ENCODE measurements at places on chromosomes 7 and 10.

GRCh38 chr7:137987018-137987349 is 14.9 kb downstream of the CREB3L2 start:
- DNase-seq, result no peak

GRCh38 chr7:71601851-71602250 is 469.9 kb downstream of the GALNT17 start:
- no peak for DNase-seq

DNA sequence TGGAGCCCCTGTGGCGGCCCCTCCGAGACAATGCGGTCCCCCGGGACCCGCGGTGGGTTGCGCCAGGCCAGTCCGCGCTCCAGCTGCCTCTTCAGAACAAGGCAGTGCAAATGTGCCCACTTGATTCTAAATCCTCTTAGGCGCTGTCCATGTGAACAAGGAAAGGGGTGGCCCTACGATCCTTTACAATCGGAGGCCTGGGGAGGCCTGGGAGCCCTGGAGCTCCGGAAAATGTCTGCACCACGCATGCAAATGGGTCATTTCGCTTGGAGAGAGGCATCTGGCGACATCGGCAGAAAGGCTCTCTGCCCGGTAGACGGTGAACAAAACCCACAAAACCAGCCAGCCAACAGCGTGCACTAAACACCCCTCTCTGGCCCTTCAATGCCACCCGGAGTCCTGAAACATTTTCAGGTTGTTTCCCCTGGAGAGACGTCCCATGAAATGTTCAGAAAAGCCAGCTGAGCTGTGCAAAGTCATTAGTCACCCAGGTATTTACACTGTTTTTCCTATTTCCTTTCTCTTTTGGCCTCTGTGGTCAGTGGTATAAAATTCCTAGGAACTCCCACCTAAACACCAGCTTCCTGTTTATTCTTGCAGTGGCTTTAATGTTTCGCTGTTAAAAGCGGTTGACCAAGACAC is 102.8 kb upstream of the ZNF438 start:
- DNase-seq, result peak; percentile 41

- DNase-seq, result peak; percentile 7
Measured at GRCh38 chr7:7911369-7912123, 57.0 kb upstream of the GLCCI1 start.

DNA sequence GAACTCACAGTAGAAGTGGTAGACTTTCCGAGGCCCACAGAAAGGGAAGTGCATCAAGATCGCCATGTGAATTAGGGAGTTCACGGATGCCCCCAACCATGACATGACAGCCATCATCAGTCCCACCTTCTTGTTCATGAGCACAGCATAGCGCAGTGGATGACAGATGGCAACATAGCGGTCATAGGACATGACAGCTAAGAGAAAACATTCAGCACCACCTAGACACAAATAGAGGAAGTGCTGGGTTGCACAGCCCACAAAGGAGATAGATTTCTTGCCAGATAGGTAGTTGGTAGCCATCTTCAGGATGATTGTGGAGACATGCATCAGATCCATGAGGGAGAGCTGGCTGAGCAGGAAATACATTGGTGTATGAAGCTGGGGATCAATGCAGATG is 342 bp downstream of the OR2AE1 start:
- DNase-seq, result no peak

GRCh38 chr10:129531969-129532660 is 65.1 kb downstream of the MGMT start:
- DNase-seq, result no peak

DNA sequence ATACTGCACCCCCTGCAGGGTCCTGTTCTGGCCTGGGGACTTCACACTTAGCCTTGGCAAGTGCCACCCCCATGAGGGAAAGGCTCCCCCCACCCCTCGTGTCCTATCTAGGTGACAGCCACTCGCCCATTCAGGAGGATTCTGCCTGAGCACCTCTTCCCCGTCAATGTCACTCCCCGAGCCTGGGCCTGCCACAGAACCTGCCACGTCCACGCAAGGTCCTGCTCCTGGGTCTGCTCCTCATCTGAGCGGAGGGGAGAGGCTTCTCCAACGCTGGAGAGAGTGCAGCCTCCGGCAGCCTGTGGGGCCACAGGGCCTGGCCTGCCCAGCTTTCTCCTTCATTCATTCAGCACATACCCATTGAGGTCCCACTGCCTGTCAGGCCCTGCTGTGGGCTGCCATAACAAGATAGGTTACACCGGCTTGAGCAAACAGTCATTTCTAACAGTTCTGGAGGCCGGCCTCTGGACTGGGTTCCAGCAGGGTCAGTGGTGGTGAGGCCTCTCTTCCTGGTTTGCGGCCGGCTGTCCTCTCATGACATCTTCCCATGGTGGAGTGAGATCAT is 92.0 kb upstream of the RET start:
- no peak for DNase-seq

- DNase-seq, result no peak
Measured at GRCh38 chr10:6148251-6148701, 54.5 kb upstream of the PFKFB3 start.

GRCh38 chr7:55518836-55519235 is 53.5 kb downstream of the VOPP1 start:
- no peak for DNase-seq

- DNase-seq, result no peak
Measured at GRCh38 chr10:28680358-28680752, 3.0 kb downstream of the BAMBI start.

GRCh38 chr10:98163941-98164340 is 29.5 kb downstream of the R3HCC1L start:
- no peak for DNase-seq

- no peak for DNase-seq
Measured at GRCh38 chr7:105779856-105780780, 96.3 kb downstream of the ATXN7L1 start.

DNA sequence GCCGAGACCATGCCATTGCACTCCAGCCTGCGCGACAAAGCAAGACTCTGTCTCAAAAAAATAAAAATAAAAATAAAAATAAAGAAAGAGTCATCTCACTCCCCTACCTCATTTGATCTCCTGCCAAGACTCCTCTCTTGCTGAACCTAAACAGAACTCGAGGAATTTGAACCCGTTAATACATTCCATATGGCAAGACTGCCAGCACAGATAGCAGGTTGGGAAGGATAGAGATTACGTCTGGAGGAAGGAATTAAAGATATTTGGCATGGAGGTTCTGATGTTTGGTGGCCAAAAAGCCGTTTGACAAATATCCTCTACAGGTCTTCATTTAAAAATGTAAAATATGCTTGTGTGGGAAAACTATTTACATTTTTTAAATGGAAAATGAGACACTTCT is 549.6 kb downstream of the HTR7 start:
- no peak for DNase-seq

- no peak for DNase-seq
Measured at GRCh38 chr7:48901966-48902365, 22.4 kb upstream of the CDC14C start.

DNA sequence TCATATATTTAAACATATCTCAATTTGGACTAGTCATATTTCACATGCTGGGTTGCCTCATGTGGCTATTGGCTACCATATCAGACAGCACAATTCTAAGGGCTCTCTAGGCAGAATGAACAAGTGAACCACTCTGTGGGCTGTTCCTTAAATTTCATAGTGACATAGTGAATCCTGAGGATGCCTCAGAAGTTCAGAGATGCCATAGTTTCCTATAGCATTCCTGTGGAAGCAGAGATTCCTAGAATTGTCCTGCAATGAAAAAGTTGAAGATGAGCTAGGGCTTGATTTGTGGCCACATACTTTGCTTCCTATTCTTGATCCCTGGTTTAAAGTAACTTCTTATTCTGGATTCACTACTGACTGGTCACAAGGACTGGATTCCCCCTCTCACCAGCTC is 35.6 kb downstream of the MKX start:
- DNase-seq, result no peak

DNA sequence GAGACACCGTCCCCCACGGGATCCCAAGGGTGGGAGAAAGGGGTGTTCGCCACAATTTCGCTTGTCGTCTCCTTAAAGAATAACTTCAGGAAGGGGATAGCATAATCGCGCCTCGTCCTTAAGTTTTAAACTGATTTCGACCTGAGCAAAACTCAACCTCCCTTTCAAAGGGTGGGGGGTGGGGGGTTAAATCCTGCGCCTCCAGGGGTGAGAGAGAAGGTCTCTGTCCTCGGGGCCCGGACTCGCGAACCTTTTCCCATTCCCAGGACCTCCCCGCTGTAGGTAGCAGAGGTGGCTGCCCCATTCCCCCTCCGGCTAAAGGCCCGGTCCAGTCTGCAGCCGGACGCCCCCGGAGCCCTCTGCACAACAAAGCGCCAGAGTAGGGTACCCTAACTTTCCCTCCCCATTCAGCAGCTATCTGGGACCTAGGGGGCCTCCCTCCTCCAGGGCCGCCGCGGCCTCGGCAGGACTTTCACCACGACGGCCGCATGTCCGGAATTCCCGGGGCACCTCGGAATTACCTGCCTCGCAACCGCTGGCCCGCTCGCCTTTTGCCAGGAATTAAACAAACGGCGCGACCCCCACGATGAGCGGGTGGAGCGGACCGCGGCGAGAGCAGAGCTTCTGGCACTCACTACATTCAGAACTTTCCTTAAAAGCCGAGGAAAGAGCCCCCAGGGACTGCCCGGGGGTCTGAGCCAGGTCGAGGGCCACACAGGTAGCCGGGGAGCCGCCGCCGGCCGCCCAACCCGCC is 1.7 kb downstream of the CDK6 start:
- DNase-seq, result no peak

GRCh38 chr10:119030421-119031250 is 1.1 kb downstream of the NANOS1 start:
- DNase-seq, result no peak

DNA sequence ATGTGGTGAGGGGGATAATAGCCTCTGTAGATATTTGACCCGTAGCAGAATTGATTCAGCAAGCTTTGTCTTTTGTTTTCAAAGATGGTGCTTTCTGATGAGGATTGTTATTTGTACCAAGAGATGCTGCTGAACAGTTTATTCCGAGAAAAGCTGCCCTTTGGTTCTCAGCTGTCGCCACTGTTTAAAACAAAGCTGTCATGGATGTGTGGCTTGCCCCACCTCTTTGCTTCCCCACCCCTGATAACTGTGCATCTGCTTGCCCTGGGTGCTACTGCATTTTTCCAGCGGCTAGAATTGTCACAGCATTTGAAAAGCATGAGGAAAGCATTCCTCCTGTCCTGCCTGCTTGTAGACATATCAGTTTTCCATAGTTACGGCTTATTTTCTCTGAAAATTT is 226.9 kb upstream of the CSTF2T start:
- DNase-seq, result no peak

GRCh38 chr7:142298009-142298408 is 40.2 kb upstream of the PRSS58 start:
- peak; percentile 11 for DNase-seq

GRCh38 chr10:114996542-114996941 is 58.5 kb downstream of the TRUB1 start:
- no peak for DNase-seq

DNA sequence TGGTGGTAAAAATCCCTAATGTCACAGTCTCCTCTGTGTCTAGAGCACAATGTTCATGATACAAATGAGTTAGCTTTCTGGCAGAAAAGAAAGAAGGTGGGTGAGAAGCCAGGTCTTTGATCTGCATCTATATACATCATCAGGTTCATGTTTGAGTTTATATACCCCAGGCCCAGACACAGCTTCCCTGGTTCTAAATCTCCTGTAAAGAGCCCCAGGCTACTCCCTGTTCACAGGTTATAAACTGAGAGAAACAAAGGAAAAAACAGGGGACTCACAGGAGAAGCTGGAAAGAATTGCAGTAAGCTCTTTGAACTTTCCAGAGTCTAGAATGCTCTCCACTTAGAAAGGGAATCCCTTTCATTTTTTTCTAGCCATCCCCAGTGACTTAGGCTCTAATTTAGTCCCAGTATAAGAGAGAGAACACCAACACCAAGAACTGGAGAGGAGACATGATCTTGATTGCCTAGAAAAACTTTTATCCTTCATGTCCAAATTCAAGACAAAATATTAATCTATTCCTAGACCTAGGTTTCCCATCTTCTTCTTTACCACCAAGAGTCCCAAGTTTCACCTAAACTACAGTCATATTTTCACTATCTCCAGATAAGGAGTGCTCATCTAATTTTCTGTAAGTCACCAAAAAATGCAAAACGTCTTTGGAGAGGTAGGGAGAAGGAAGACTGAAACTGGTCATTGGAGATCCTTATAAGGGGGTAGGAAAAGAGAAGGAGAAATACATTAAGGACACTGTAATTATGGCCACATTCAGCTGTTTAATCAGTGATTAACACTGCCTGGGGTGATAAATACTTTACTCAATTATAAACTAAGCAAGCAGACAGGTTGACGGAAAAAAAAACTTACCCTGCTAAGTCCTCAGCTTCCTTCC is 469 bp downstream of the MSS51 start:
- no peak for DNase-seq

DNA sequence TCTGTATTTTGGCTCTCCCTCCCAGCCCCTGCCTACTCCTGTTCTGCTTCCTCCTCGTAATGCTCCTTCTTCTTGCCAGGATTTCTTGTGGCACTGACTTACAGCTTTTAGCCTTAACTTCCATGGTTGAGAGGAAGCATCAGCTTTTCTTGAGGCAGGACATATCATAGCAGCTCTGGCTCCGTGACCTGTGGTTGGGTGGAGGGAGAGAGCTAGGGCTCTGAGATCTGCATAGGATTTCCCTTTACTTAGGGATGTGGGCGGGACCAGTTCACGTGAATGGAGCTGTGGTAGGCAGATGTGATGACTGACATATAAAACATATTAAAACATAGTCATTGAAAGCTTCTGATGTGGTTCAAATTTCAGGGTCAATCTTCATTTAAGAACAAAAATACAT is 10.6 kb upstream of the RAB11FIP2 start:
- no peak for DNase-seq

- DNase-seq, result no peak
Measured at GRCh38 chr10:132359305-132360040, 27.5 kb downstream of the LRRC27 start.

DNA sequence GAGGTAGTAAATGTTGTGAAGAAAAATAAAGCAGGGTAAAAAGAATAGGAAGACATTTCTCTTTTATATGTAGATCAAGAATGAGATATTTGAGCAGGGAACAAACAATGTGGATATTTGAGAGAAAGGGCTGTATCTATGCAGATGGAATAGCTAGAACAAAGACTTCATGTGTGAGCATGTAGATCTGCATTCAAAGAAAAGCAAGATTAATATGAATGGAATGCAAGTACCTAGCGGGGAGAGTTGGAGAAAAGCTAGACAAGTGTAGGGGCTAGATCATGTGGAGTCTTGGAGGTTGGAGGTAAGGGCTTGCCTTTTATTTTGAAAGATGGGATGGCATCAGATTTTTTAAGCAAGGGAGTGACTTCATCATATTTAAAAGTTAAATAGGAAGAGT is 27.1 kb downstream of the SHOC2 start:
- no peak for DNase-seq

DNA sequence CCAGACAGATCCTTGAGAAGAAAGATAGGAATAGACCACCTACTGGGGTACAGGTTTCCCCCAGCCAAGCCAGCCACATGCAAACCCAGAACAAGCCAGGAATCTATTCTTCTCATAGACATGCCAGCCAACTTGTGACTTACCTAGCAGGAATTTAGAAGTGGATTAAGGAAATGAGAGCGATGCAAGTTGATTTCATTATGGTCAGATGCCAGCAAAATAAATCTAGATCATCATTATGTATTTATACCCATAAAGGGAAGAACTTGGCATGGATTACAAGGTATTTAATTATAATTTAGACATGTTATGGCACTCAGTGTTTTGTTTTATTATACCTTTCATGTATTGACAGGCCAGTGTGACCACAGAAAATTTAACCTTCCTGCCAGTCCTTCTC is 32.8 kb downstream of the SLC35G1 start:
- DNase-seq, result no peak
